ENCODE measurements at places on chromosomes 12 and 14. TPM values are rescaled to one million over a fixed set of nuclear protein-coding genes. Genes with fewer than 3 reads are reported as not detected.

The POTEG gene
- total RNA-seq, result not detected

- DNase-seq, result no peak
- no peaks in the 10 kb centered on the region for H3K4me1 ChIP-seq
- H3K4me3 ChIP-seq, result no peak overlapping the region
- H3K27ac ChIP-seq, result no peak overlapping the region
These were observed 458.0 kb upstream of the ATP2B1 start for GRCh38 chr12:90166671-90167070.

- H3K36me3 ChIP-seq, result no peaks in the 10 kb centered on the region
- H3K4me1 ChIP-seq, result no peaks in the 10 kb centered on the region
- no peak overlapping the region for H3K4me3 ChIP-seq
- no peak overlapping the region for H3K27ac ChIP-seq
- no peaks in the 10 kb centered on the region for H3K27me3 ChIP-seq
- DNase-seq, result no peak
These were observed 19.4 kb downstream of the PLCZ1 start for GRCh38 chr12:18718462-18718861.

DNA sequence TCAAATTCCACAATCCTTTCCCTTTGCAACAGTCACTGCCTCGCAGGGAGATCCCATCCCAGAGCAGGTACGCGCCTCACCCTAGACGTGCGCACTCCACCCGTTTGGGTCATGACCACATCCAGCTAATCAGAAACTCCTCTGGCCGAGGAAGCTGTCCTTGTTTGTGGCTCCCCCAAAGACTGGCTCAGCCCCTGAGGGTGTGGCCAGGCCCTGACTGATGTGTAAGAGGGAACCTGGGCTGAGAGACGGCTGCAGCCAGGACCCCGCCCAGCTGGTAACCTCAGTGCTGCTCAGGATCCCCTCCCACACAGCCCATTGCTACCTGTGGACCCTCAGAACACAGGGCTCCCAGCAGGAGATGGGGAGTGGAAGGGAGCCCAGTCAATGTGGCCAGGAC, 183.2 kb upstream of the SFSWAP start:
- H3K36me3 ChIP-seq, result no peaks in the 10 kb centered on the region
- no peak overlapping the region for H3K27ac ChIP-seq
- no peak overlapping the region for H3K4me3 ChIP-seq
- no peak for DNase-seq
- no peaks in the 10 kb centered on the region for H3K27me3 ChIP-seq
